EH (cell line): ENCODE measurements at places on chromosomes 3 and 15.

DNA sequence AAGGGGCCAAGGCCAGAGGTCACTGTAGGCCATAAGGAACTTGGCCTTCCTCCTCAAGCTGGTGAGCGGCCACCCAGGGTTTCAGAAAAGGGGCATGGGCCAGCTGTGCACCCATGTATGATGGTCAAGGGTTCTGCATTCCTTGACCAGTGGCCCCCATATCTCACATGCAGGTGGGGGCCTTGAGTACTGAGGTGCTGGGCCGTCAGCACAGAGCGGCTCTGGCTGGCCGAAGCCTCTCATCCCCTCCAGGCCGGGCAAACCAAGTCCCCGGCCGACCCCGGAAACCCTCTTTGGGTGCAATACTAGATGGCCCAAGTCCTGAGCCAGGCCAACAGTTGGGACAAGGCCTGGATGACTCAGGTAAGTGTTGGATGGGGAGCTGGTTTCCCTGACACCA is 9.5 kb downstream of the ALG3 start:
- DNase-seq, result no peak

GRCh38 chr3:189053322-189053721 is 118.4 kb upstream of the TPRG1 start:
- DNase-seq, result no peak

- no peak for DNase-seq
These were observed 48.5 kb upstream of the MTMR10 start for GRCh38 chr15:31039961-31040360.

DNA sequence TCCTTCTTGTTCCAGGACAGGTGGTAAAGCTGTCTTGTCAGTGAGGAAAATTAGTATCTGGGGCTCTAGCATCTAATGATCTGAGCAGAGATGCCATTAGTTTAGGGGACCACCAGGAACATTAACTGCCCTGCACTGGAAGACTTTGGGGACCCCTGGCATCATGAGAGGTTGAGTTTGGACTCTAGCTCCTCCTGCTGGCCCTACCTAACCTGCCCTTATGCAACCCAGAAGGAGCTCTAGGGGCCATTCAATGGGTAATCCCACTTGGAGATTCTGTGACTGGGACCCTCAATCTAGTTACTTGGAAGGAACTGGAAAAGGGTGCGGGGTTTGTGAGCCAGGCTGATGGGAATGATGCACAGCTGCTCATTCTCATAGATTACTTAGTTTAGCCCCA is 451.0 kb downstream of the EPHB1 start:
- no peak for DNase-seq

- DNase-seq, result peak; percentile 43
These were observed 3.0 kb downstream of the MEIS2 start for GRCh38 chr15:37097144-37097919.

DNA sequence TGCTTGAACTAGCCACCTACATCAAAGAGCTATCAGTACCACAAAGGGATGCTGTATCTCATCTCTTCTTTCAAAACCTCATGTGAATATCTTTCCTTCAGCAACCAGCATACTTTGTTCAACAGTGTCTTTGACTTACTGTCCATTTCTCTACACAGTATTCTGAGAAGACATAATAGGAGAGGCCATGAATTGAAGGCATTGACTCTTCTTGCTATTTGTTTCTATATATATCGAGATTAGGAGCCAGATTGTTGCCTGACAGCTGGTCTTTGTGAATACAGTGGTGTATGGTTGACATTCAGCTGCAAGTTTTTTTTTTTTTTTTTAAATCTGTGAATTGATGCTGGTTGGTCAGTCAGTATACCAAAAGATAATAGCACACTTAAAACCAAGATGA is 12.1 kb upstream of the CSRNP1 start:
- DNase-seq, result no peak

GRCh38 chr15:41919954-41920538 is 26.2 kb upstream of the SPTBN5 start:
- peak; percentile 80 for DNase-seq

DNA sequence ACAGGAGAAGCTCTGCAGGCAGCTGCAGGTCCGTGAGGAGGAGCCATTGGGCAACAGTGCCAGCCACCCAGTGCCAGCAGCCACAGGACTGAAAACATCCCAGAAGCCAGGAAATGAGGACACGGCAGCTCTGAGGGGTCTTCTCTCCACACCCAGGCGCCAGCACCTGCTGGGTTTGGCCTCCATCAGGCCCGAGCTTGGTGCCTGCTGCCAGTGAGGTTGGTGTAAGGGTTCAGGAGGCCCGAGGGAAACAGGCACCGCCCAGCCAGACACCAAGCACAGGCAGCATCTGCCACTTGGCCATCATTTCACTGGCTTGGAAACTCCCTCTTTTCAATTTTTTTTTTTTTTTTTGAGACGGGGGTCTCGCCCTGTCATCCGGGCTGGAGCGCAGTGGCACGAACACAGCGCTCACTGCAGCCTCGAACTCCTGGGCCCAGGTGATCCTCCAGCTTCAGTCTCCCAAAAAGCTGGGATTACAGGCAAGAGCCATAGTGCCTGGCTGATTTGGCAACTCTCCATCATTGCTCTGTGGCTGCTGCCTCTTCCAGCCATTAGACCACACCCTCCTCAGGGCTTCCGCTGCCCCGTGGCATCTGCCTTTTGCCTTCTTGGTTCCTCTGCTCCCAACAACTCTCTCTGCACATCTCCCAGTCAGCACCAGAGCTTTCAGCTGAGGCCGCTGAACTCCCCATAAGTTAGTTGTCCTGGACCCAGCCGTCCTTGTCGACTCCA is 1.5 kb upstream of the ITIH3 start:
- peak; percentile 53 for DNase-seq

GRCh38 chr3:99172736-99173657 is 271.5 kb upstream of the DCBLD2 start:
- DNase-seq, result peak; percentile 83

DNA sequence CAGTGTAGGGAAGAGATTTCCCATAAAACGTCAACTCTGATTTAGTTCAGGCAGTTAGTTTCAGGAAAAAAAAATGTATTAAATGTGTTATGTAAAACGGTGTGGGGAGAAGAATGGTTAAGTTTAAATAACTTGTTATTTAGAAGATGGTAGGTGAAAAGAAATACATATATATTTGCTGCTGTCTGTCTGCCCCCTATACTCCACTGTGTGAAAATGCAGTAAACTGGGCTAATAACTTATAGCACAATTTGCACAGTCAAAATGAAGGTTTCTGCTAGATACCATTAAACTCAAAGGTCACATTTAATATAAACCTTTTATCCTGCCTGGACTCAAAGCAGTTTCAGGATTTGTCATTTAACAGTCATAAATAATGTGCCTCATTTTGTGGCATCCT is 515.0 kb downstream of the FGF12 start:
- DNase-seq, result no peak
